ENCODE measurements at places on chromosomes 5 and 9.

- no peak for DNase-seq
Measured at GRCh38 chr9:373759-374206, 159.1 kb downstream of the DOCK8 start.

DNA sequence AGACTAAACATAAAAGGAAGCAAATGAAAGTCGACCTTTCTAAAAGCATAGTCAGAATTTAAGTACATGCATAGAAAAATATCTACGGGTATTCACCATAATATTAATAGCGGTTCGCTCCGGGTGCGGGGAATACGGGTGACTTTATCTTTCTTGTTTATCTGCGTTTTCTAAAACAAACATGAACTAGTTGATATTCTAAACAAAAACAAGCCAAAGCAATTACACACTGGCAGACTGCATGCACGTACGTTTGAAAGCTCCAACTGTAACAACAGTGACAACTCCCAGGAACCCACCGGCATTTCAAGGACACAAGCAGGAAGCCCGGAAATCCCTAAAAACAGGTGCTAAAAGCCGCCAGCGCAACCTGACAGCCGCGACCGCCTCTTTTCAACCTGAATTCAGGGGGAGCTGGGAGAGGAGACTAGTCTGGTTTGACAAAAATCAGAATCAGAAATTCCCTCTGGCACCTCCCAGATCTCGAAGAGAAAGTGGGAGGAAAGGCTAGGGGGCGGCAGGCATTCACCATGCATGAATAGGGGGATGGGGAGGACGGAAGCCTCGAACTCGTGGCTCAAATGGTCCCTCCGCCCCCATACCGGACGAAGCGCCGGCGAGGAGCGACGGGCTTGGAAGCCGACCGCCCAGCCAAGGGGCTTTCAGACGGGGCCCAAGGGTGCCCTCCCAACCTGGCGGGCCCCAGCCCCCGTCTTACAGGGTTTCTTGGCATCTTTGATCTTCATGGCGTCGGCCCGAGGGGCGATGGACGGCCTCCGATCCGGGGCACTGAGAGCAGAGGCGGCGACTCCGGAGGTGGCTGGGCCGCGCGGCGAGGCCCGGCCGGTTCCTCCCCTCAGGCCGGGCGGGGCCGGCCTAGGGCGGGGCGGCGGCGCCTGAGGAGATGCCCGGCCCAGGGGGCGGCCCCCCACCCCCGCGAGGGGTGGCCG, at the start of gene PANK3:
Gene PANK3 (minus strand): TSS at position 831 of the 950 bp plus-strand sequence. CDS start 85 bp downstream, at position 746.
- no peak for DNase-seq

DNA sequence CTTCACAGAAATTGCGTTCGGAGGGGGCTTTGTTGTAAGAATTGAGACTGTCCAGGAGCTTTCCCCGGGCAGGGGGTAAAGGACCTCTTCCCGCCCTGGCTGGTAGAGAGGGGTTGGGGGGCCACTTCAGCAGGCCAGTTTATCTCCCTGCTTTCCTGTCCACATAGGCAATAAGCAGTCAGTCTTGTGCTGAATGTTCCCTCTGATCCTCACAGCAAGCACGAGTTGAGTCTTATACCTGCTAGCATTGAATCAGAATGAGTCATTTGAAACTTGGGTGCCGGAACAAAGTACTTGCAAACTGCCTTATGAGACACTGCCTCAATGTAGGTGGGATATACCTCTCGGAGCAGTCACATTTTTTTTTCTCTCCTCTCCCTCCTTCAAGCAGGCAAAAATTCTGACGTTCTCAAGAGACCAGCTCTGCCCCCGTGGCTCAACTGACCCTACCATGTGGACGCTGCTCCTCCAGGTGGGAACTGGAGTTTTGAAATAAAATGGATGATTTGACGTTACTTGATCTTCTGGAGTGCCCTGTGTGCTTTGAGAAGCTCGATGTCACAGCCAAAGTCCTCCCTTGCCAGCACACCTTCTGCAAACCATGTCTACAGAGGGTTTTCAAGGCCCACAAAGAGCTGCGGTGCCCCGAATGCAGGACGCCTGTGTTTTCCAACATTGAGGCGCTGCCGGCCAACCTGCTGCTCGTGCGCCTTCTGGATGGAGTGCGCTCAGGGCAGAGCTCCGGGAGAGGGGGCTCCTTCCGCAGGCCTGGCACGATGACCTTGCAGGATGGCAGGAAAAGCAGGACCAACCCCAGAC, 1.3 kb downstream of the SH3RF2 start:
- DNase-seq, result peak; percentile 26

DNA sequence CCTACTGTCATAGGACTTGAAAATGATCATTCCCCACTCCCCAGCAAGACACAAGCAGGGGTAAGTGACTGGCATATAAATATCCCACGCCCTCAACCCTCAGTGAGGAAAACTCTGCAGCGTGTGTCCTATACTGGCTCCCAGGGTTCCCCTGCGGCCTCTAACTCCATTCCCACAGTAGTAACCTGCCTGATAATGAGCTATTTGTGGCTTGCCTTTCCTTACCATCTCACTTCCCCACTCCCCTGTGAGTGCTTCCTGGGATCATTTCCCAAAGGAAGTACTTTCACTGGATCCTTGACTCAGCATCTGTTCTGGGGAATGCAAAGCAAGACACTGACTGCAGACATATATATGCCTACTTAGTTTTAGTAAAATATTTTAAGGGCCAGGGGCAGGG, 14.3 kb downstream of the CDC14B start:
- no peak for DNase-seq

DNA sequence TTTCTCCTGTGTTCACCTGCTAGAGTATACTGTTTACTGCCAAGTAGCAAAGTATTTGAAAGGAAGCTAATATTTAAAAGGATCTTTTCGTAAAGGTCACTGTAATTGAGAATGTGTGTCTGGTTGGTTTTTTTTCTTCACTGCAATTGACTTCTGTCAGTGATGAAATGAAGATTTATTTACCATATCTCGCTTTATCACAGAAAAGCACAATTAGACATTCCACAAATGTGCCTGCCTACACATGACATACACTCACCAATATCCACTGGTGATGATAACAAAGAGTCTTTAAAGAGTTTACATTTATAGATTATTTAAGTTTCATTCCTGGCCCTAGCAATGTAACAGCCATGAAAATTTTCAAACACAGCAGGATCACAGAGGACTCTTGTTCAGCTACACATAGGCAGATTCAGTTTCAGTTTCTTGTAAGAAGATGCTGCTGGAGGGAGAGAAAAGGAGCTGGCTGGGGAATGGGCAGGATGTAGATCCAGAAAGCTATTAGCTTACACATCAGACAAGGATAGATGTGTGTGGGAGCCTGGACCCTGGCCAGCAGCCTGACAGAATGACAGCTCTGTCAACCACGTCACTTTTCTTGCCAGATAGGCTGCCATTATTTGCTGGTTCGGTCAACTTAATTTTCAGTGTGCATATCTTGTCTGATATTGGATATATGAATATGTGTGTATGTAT, 104.0 kb downstream of the GDNF start:
- DNase-seq, result no peak

- no peak for DNase-seq
Measured at GRCh38 chr5:140671472-140672125, 1.8 kb downstream of the DND1 start.

GRCh38 chr5:78858364-78858763, 126.7 kb downstream of the ARSB start:
- no peak for DNase-seq

- no peak for DNase-seq
Measured at GRCh38 chr5:9927521-9927997, 297.4 kb upstream of the TAS2R1 start.

GRCh38 chr9:84271531-84271900, 69.0 kb downstream of the SLC28A3 start:
- DNase-seq, result peak; percentile 26

DNA sequence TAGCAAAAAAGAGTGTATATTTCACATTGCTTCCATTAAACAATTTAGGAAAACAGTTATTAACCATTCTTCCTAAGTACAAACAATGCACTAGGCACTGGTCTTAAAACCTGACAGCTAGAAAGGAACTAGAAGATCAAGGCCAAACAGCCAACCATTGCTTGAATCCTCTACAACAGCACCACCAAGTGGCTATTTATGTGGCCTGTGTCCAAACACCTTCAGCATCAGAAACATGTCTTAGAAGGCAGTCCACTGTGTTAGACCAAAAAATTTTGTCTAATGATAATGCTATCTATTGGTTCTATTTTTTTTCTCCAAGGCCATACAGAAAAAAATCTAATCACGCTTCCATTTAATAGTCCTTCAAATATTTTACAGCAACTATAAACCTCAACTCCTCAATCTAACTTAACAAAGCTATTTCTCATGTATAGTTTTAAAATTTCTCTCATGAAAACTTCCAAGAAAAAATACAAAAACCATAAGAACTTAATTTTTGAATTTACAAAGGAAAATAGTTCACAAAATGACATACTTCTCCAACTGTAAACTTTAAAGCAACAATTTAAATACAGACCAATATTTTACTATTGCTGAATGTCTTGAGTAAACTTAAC, 36.1 kb downstream of the CAAP1 start:
- DNase-seq, result no peak

- no peak for DNase-seq
Measured at GRCh38 chr9:134641173-134641989, at the start of gene COL5A1. TSS of gene COL5A1 (plus strand) at chr9:134641803. CDS start at chr9:134642188, 385 bp downstream.

GRCh38 chr9:126160067-126160853, 166.4 kb upstream of the MVB12B start:
- no peak for DNase-seq

- no peak for DNase-seq
Measured at GRCh38 chr5:176186107-176186506, 52.1 kb upstream of the SIMC1 start.

Data from pancreas (tissue), 10 donors.